Glomerular endothelial cell (primary cell): ENCODE measurements at places on chromosomes 6 and 20. TPM values are rescaled to one million over a fixed set of nuclear protein-coding genes. Genes with fewer than 3 reads are reported as not detected.

DNA sequence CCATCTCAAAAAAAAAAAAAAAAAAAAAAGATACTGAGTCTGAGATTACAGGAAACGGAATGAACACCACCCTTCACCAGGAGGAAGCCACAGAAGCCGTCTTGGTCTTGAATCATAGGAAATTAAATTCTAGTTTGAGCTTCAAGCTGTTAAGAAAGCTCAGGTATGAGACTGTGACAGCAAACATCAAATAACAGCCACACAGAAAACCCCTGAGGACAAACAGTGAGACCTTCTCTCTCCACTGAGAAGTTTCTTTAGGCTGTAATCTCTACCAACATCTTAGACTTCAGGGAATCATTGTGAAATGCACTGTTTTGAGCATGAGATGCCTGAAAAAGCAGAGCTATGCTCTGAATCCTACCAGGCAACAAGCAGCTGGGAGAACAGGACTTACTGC lies 30.8 kb downstream of the PDE10A start:
- no peak for DNase-seq

GRCh38 chr6:91487696-91488392 lies 901.0 kb upstream of the MAP3K7 start:
- DNase-seq = no peak

GPR63 gene
- 0.10 and 0.23 TPM in 2 replicates for total RNA-seq

MAFB gene
- total RNA-seq = 2.3 and 3.0 TPM in 2 replicates

GRCh38 chr20:48128436-48128835 lies 343.2 kb upstream of the SULF2 start:
- DNase-seq = no peak

DNA sequence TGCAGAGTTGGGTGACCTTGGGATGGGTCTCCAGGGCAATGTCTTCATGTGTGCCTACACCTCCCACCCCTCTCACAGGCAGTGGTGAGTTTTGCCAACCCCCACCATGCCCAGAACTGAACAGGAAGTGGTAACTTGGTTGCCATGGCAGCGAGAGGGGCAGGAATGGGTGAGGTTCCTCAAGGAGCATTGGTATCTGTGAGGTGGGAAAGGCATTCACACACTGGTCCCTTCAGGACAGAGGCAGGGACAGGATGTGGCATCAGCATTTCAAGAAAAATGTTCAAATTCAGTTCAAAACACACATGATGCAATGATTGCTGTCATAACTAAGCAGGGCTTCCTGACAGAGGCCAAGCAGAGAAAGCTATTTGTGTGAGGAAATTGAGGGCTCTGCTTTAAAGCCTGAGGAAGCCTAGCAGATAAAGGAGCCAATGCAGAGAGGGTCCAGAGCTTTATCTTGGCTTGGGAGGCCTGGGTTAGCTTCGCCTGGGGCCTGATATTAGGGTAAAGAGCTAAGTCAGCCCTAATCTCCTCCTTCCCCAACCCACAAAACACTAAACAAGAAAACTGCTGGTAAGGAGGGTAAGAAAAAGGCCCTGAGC lies 551 bp downstream of the TREML2 start:
- DNase-seq = no peak

- DNase-seq = no peak
Observed at GRCh38 chr6:27759930-27760329, 152.3 kb downstream of the OR2B2 start.

TRDN gene
- total RNA-seq = not detected in 2 replicates

- DNase-seq = no peak
Observed at GRCh38 chr20:31833130-31833930, 12.1 kb downstream of the FOXS1 start.

DNA sequence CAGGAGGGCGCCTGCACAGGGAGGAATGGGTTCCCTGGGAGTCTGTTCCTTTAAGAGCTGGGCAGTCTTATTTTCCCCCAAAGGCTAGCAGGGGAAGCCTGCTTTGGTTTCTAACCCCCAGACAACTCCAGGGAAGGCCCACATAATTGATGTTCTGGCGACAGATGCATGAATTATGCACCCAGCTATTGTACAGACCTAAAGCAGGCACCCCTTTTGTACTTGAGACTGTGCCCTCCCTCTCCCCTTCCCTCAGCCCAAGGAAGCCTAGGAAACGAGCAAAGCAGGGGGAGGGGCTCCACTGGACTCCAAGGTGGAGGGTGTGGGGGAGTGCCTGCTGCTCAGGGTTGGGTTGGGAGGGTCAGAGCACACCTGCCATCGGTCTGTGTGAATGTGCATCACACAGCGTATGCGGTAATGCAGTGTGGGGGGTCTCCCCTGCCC lies 102.1 kb downstream of the KCNB1 start:
- DNase-seq = no peak

OSER1 gene
- 25.6 and 33.9 TPM in 2 replicates for total RNA-seq

PSORS1C1 gene
- total RNA-seq = 1.6 and 1.8 TPM in 2 replicates

- DNase-seq = no peak
Observed at GRCh38 chr20:41969656-41970055, 351.5 kb upstream of the CHD6 start.

GRCh38 chr6:46016063-46016608 lies 476 bp upstream of the CLIC5 start:
- DNase-seq = no peak

GRCh38 chr20:35901678-35902544 lies 52.4 kb downstream of the SCAND1 start:
- DNase-seq = peak; percentile 31

- no peak for DNase-seq
Observed at GRCh38 chr6:159252955-159253508, 83.8 kb downstream of the FNDC1 start.

TEAD3 gene
- 1.8 and 4.8 TPM in 2 replicates for total RNA-seq

DNA sequence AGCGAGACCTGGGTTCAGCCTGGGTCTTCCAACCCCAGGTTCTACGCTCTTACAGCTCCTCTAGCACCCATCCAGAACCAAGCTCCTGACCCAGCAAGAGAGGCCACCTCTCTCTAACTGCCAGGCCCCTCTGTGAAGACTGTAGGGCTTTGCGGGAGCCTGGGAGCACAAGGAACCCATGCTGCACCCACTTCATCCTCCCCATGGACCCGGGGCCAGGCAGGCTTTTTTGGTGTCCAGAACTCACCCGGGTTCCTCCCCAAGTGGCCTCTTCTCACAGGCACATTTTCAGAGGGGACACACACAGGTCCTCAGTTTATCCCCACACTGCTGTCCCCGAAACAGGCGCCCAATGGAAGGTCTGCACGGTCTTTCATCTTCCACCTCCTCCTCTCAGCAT lies 145.9 kb downstream of the SYNDIG1 start:
- no peak for DNase-seq

DNA sequence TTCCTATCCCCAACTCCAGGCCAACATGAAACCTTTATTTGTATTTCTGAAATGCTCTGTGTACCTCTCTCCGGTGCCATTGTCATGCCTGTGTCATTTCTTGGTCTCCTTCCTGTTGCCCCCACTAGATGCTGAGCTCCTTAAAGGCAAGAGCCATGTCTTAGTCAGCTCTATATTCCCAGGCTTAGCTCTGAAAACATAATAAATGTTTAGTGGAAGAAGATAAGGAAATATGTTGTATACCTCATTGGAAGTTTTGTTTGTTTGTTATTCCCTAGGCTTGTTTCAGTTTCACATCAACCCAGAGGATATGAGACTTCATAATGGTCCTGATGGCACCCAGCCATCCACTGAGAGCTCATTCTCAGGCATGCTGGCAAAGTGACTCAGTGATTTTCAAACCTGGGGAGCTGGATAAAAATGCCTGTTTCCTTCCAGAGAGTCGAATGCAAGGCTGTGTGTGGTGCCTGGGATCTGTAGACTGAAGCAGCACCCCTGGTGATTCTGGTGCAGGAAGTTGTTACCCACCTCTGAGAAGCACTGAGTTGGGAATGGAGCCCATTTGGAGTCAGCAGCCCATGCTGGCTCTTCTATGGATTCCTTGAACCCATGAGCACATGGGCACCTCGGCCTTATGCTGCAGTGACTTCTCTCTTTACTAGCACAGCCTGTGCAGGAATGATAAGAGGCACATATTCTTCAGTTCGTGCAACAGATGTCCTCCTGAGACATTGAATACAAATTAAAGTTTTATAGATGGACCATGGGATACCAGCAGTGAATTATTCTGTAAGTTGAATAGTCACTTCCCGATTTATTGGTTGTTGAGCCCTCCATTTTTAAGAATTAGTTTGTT lies 205.2 kb downstream of the FARS2 start:
- peak; percentile 27 for DNase-seq

GRCh38 chr6:125597411-125598253 lies 151.8 kb upstream of the HEY2 start:
- no peak for DNase-seq
